Right cardiac atrium (tissue), 5 donors: ENCODE measurements at places on chromosomes 7 and 10. TPM values are rescaled to one million over a fixed set of nuclear protein-coding genes. Genes with fewer than 3 reads are reported as not detected.

DNA sequence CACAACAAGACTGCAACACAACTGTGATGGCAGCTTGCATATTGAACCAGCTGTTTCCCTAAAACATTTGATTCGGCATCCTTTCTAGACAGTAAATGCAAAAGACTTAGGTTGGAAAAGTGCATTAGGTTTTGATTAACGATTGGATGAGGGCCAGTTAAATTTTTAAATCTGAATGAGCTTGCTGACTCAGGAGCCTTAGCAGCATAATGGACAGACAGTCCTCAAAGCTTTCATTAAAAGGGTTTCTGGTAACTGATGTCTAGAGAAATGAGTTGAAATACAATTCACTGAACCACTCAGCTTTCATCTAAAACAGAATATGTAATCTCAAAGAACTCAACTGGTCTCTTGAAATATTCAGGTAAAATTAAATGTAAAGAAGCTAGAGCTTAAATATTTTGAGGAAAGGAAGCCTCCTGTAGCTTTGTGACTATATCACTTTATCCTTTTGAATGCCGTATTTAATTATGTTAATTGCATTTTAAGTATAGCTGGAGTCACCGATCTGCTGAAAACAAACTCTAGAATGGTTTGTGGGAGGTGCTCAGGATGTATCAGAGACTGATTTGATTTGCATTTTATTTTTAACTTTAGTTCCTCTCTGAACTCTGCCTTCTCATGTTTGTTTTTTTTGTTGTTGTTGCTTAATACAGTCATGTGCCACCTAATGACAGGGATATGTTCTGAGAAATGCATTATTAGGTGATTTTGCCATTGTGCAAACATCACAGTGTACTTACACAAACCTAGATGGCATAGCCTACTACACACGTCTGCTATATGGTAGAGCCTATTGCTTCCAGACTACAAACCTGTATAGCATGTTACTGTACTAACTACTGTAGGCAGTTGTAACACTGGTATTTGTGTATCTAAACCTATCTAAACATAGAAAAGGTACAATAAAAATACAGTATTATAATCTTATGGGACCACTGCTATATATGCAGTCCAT, 29.2 kb upstream of the ATRNL1 start:
- no peak for DNase-seq

DNA sequence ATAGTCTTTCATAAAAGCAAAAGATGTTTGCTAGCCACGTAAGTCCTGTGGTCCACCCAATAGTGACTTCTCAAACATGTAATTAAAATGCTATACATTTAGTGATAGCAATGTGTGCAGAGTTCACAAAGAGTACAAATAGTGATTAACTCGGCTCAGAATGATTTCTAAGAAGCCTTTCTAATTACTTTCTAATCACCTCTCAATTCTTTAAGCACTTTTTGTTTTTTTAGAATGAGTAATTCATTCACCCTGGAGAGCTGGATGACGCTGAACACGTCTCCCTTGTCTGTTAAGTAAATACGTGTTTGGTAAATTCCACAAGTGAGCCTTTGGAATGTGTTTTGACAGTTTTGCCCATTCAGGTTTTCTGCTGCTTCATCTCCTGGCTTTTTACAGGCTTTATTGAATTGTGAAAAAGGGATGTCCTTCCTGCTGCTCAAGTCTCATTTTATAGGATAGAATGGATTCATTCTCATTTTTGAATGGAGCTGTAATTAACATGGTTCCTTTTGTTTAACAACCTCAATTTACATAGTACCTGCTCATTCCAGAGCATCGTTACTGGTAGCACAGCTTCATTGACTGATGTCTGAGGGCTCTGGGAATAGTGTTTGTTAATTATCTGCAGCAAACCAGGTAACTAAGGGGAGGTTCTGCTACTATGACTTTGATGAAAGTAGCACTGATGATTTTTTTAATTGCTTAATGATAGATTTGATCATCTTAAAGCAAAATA, 212.1 kb downstream of the VTI1A start:
- no peak for DNase-seq

DNA sequence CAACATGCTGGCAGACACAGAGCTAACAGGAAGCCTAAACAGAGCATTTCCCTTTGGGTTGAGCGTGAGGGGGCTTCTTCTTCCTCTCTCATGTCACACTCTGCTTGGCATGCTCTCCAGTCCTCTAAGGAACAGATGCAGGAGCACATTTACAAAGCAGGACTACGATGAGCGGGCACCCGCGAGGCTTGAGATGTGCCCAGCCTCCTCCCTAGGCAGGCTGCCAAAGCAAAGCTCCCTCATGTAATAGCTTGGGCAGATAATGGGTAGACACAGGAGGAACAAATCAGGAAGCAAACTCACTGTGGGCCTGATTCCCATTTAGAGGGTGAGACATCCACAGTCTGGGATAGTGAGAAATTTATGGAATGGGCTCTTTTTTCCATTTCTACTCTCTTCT, 519.1 kb downstream of the NRG3 start:
- DNase-seq, result peak; percentile 49

DNA sequence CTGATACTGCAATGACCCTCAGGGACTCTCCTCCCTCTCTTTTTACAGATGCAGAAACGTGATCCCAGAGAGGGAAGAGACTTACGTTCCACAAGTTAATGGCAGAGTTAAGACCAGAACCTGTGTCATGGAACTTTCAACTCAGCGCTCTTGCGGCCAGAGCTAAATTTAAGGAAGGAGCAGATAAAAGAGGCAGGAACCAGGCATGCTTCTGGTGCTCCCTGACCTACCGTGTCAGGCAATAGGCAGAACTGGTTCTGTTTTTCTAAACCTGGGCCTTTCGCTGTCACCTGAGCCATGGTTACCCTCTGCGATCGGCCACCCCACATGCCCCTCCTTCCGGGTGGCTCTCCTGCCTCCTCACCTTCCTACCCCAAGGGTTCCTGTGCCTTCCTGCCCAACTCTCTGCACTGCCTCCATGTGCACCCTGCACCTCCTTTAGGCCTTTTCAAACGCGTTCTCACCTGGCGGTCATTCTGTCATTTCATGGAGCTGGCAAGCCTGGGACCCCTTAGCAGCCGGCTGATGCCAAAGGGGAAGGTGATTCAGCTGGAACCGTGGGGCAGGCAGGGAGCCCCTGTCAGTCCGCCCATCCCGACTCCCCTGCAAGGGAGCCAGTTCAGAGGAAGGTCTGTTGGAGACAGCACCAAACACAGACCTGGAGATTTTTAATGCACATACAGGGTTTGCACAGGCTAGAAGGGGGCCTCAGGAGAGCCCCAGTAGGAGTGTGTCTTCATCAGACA, 7.7 kb upstream of the GBX1 start:
- DNase-seq, result no peak

GRCh38 chr7:152335900-152336571, 99.8 kb downstream of the KMT2C start:
- DNase-seq, result no peak

GRCh38 chr10:92124616-92125143, 166.2 kb downstream of the CPEB3 start:
- DNase-seq, result peak; percentile 42

ZNF804B gene
- total RNA-seq, result 0.23 TPM

MEST gene
- total RNA-seq, result 22.1 TPM
